ENCODE measurements at places on chromosomes 5 and 9. TPM values are rescaled to one million over a fixed set of nuclear protein-coding genes. Genes with fewer than 3 reads are reported as not detected.

DNA sequence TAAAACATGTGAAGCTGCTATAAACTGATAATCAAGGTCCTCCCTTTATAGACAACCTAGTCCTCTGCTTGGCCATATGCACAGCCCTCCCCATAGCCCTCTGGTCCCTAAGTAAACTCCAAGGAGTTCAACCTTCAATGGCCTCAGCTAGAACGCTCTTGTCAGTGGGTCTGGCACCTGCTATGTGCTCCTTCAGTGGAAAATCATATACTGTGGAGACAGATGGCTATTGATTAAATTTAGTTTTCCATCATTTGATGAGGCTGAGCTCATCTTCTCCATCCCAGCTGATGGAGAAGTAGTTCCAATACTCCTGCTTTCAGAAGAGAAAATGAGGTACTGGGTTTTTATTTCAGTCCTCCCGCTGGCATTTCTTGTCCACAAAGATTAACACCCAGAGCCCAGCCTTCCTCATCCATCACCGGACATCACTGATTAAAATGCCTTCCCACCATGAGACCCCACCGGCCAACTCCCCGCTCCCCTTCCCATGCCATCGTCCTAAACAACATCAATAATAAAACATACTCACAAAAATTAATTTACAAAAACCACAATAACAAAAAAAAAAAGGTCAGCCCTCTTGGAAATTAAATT lies 134.6 kb downstream of the TRIM32 start:
- no peak for DNase-seq

DNA sequence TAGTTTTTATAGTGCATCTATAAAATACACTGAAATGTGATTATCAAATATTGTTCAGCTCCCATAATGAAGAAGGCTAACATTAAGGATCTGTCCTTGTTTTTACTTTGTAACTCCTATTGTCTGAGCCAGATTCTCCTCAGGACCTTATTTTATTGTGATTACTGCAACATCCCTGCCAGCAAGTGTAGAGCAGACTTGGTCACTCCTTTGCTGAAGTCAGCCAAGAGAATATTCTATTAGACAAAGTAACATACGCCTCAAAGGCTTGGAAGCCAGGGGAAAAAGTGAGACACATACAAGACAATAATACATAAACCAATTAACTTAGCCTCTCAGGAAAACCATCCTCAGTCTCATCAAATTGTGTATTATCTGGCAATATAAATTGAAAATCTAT lies 269.6 kb downstream of the ARL15 start:
- DNase-seq: no peak

GRCh38 chr5:175517824-175518450 lies 39.6 kb downstream of the SFXN1 start:
- DNase-seq: no peak

- DNase-seq: peak; percentile 95
Measured at GRCh38 chr9:133583586-133583985, 25.6 kb downstream of the FAM163B start.

GRCh38 chr9:131113655-131114054 lies 11.7 kb upstream of the NUP214 start:
- no peak for DNase-seq

DNA sequence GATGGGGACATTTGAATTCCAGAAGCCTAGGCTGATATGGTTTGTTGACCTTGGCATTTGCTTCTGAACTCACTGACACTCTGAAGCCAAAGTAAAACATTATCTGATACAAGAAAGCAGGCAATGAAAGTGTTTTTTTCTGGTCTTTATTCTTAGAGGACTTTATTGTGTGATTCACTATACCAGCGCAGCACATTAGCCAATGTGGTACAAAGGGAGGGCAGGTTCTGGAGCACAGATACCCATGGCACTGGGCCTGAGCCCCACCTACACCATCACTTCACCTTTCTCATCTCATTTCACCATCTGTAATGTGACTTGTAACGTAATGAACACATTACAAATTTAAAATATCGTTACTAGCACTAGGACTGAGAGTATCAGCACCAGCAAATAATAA lies 89.7 kb upstream of the ZNF366 start:
- no peak for DNase-seq

DNA sequence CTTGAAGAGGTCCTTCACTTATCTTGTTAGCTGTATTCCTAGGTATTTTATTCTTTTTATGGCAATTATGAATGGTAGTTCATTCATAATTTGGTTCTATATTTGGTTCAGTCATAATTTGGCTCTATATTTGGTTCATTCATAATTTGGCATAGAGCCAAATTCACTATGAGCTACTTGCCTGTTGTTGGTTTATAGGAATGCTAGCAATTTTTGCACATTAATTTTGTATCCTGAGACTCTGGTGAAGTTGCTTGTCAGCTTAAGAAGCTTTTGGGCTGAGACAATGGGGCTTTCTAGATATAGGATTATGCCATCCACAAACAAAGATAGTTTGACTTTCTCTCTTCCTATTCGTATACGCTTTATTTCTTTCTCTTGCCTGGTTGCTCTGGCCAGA lies 142.2 kb downstream of the PLCXD3 start:
- no peak for DNase-seq

GRCh38 chr5:43592363-43592762 lies 10.6 kb upstream of the NNT start:
- DNase-seq: no peak

- peak; percentile 87 for DNase-seq
Measured at GRCh38 chr5:52787600-52788504, at the start of the genes ITGA1 and PELO. ITGA1 (plus strand) TSS chr5:52787916; CDS start chr5:52788354, 438 bp downstream. PELO (plus strand) TSS chr5:52787916; CDS start chr5:52800395, 12,479 bp downstream.

GRCh38 chr9:20436476-20437195 lies 185.7 kb downstream of the MLLT3 start:
- no peak for DNase-seq

DNA sequence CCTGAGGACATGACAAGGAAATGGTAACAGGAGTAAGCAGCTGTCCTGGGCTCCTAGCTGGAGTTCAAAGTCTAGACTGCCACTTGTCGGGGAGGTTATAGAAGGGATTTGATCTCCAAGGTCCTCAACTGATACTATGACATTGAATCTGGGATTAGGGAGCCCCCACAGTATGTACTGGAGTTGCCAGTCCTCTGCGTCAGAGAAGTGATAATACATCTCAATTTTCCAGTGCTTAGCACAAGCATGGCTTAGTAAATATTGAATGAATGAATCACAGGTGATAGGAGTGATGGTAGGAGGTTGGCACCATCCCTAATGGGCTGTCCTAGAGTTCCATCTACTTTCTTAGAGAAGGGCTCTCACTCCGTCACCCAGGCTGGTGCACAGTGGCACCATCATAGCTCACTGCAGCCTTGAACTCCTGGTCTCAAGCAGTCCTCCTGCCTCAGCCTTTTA lies 6.2 kb upstream of the TPM2 start:
- DNase-seq: no peak

GRCh38 chr5:16842896-16843295 lies 93.2 kb downstream of the MYO10 start:
- DNase-seq: no peak

GRCh38 chr9:132287256-132287760 lies 67.5 kb downstream of the SETX start:
- DNase-seq: no peak

GRCh38 chr9:110143485-110143884 lies 64.5 kb downstream of the C9orf152 start:
- no peak for DNase-seq

Gene CDC20B
- not detected for total RNA-seq

Gene NTRK2
- 8.2 TPM for total RNA-seq

Gene SELENOP
- total RNA-seq: 284 TPM

Gene LCN9
- total RNA-seq: not detected

Gene PPP3R2
- not detected for total RNA-seq

Gene C1QTNF3
- total RNA-seq: 0.60 TPM

Gene RASA1
- total RNA-seq: 19.8 TPM

Gene SPATA31C1
- total RNA-seq: not detected

Gene SLC22A4
- total RNA-seq: 0.57 TPM

Gene HSPB3
- total RNA-seq: 549 TPM

Gene PFN3
- not detected for total RNA-seq

Gene OR1Q1
- not detected for total RNA-seq

Gene SKP2
- total RNA-seq: 6.3 TPM

Gene PLAC8L1
- total RNA-seq: not detected

Gene MYOZ3
- total RNA-seq: 5.5 TPM
